GM23338 (cell line): ENCODE measurements at places on chromosomes 4 and X.

- peak; percentile 63 for DNase-seq
Observed at GRCh38 chrX:18353931-18354368, 538 bp downstream of the SCML2 start.

DNA sequence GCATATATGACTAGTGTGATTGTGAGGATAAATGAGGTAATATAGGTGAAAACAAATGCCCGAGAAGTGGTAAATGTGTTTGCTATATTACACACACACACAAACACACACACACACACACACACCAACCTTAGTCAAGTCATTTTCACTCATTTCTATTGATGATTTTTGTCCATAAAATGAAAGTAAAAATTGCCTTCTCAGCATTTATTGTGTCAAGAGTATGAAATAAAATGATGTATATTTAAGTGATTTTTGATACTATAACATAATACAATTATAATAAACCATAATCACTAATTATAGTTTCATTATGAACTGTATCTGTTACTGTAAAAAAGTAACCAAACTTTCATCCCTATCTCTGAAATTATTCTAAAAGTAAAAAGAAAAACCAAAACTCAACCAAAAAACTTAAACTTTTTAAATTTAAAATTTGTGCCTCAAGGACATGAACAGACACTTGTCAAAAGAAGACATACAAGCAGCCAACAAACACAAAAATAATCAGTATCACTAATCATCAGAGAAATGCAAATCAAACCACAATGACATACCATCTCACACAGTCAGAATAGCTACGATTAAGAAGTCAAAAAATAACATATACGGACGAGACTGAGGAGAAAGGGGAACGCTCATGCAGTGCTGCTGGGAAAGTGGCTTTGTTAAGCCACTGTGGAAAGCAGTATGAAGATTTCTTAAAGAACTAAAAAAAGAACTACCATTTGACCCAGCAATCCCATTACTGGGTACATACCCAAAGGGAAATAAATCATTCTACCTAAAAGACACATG lies 601.0 kb downstream of the TMA16 start:
- no peak for DNase-seq

- DNase-seq: no peak
Observed at GRCh38 chr4:15847746-15848145, 69.6 kb downstream of the CD38 start.

DNA sequence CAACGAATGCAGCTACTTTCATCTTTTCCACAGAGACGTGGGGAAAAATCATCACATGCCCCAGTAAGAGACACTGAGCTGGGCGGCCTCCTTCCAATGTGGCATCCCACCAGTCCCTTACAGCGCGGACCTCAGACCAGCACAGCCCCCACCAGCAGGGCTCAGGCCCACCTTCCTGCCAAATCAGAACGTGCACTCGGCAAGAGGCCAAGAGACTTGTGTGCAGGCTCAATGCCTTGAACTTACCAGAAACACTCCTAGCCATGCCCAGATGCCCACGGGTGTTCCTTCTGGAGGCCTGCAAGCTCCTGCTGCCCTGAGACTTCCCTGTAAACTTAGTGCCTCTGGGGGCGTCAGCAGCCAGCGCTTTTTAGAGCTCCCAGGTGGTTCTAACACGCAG lies 31.2 kb downstream of the WDR1 start:
- DNase-seq: no peak

GRCh38 chr4:101969965-101970364 lies 179.4 kb downstream of the BANK1 start:
- DNase-seq: no peak

DNA sequence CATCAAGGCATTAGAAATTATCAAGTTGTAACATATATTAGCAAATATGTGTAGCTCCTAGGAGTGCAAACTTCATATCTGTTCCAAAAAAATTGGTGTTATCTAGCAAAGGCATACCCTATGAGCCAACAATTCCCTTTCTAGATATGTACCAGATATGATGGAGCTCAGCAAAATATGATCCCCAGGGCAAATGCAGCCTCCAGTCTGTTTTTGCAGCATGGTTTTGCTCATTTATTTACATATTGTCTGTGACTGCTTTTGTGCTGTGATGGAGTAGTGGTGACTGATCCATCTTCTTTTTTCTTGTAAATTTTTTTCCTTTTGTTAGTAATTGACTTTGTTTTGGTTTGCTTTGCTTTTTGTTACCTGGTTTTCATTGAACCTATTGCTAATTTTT lies 41.0 kb downstream of the CEP135 start:
- no peak for DNase-seq

GRCh38 chrX:20143111-20143510 lies 1.5 kb upstream of the EIF1AX start:
- no peak for DNase-seq

- DNase-seq: no peak
Observed at GRCh38 chr4:29405116-29405515, 1315.1 kb upstream of the PCDH7 start.

DNA sequence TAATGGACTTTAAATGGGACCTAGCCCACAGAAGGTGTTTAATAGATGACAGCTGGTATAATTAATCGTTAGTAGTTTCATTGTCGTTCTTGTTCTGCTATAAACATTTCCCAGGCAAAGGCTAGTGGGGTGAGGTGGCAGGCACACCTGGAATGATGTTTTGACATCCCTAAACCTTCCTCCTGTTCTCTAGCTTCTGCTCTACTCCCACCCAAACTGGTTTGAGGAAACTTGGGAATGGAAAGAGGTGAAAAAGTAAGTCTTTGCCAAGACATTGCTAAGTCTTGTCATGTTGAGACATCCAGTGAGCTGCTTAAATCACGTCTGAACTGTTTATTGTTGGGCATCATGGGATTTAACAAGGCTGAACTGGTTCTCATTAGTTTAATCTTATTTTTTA lies 37.5 kb downstream of the CHRNA9 start:
- DNase-seq: no peak
